ENCODE measurements at places on chromosomes 2 and 18.

DNA sequence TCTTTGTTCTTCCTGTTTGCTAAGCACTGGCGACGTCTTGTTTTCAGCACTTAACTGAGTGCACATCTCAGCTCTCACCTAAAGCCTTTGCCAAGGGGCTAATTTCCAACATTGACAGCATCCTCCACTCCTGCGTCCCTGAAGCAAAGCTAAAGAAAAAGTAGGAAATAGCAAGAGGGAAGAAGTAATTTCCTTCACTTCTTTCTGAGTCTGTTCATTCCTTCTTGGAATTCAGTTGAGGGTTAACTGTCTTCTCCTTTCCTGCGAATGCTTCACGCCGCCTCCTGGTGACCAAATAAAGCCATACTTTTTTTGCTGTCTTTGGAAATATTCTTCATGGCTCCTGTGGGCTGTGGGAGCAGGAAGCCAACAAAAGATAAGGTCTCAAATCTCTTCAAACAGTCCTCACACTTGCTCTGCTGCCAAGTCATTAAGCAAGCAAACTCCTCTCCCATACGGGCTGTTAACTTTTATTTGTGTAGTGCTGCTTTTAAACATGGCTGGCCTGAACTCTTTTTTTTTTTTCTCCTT lies 100.9 kb downstream of the DPP10 start:
- no peak for DNase-seq

DNA sequence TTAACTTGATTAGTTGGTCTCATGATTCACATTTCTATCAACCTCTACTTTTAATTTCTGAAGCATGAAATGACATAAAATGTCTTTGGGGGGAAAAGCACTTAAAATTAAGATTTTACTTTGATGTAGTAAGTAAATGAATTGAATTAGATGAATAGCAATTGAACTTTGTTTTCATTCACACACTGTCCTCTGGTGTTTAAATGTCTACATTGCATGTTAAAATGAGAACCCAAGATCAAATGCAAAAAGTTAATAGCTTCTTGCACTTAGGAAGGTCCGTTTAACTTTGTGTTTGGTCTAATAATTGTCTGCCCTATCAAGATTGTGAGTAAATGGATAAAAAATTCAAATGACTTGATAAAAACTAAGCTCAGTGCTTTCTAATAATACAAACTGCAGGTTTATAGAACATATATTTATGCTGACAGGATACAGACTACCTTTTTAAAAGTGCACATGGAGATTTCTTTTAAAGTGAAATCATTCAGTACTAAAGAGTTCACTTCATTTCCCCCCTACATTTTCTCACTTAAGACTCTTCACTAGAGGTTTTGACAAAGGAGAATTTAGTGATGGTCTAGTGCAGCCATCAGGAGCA lies 156.2 kb upstream of the NABP1 start:
- peak; percentile 21 for DNase-seq

DNA sequence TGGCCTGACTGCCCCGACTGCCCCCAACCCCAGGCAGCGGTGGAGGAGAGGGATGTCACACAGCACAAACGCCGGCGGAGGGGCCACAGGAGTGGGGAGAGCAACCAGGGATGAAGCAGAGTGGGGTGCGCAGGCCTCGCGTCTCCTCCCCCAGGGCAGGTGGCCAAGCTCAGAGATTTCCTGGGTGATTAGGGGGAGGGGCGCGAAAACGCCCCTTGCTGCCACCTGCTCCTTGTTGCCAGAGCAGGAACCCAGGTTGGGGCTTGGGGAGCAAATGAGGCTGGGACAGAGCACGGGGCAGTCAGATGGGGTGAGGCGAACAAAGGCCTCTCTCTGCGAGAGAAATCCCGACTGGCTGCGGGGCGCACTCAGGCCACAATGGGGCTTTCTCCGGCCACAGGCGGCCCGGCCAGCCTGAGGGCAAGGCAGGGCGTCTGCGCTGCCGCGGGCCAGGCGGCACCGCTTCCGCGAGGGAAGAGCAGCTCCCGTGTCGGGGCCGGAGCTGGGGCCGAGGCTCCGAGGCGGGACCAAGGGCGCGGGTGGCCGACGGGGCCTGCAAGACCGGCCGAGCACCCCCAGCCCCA lies 11.5 kb downstream of the TEX44 start:
- no peak for DNase-seq

- DNase-seq: no peak
These were observed 7.1 kb upstream of the KCMF1 start for GRCh38 chr2:84963692-84964405.

GRCh38 chr2:158889135-158889853 lies 79.1 kb upstream of the TANC1 start:
- no peak for DNase-seq

GRCh38 chr2:65458999-65459398 lies 26.6 kb upstream of the SPRED2 start:
- no peak for DNase-seq

DNA sequence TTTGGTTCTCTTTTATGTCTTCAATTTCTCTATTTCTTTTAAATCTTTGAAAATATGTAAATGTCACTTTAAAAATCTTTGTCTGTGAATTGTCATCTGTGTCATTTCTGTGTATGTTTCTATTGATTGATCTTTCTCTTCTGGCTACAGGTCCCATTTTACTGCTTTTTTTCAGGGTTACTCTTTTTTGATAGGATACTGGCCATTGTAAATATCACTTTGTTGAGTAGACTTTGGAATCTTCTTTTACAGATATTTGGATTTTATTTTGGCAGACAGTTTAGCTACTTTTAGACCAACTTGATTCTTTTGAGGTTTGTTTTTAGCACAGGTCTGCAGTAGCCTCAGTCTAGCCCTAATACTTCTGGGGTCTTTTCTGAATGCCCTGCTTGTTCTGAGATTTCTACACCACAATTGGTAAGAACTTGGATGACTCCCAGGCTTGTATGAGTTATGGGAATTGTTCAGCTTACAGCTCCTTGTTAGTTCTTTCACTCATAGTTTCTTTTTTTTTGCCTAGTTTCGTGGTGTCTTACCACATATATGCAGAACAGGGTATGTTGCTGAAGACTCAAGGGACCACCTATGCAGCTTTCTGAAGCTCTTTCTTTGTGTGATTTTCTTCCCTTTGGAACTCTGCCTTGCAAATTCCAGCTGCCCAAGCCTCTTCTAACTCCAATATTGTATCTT lies 122.2 kb downstream of the QPCT start:
- no peak for DNase-seq

DNA sequence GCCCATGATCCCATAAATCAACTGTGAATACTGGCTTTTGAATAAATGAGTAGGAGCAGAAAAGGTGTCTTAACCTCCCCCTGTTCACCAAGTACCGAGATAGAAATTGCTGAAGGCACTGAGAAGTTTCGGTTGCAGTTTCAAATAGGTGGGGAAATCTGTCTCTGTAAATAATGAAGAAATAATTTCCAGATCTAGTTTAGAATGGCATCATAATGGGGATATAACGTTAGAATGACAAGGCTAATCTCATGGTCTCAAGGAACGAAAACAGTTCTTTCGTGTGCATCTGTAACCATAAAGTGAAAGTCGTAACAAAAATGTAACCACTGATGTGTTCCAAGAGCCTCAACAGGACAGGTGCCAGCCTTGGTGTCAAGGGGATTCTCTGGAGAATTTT lies 49.9 kb upstream of the TMEM18 start:
- no peak for DNase-seq

GRCh38 chr18:34901299-34901698 lies 139.9 kb upstream of the MAPRE2 start:
- DNase-seq: no peak

DNA sequence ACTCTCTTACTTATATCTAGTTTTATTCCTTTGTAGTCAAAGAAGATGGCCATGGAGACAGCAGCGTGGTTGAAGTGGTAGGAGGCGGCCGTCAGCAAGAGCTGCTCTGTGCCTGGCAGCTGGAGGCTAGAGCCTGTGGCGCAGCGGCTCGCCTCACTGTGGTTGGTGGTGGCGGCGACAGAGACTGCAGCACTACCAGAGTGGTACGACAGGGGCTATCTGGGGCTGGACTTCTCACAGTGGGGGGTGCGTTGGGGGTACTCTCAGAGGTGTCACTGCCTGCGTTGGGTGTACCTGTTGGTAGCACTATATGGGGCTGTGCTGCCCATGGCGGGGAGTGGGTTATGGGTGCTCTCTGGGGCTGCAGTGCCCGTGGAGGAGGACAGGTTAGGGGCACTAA lies 8.5 kb upstream of the ANKRD62 start:
- no peak for DNase-seq

DNA sequence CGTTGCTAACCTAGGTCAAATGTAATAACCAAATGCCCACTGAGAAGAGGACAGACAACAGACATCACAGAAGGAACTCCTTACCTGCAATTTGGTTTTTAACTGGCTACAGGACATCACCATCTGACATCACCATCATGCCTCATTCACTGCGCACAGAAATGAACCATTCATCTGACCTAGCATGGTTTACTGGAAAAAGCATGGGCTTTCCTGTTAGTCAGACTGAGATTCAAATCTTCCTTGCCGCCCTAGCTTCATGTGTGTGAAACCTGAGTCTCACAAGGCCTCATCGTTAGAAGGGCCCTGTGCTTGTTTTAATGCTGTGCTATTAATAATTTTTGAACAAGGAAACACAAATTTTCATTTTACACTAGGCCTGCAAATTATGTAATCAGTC lies 1.1 kb upstream of the HIBCH start:
- no peak for DNase-seq

DNA sequence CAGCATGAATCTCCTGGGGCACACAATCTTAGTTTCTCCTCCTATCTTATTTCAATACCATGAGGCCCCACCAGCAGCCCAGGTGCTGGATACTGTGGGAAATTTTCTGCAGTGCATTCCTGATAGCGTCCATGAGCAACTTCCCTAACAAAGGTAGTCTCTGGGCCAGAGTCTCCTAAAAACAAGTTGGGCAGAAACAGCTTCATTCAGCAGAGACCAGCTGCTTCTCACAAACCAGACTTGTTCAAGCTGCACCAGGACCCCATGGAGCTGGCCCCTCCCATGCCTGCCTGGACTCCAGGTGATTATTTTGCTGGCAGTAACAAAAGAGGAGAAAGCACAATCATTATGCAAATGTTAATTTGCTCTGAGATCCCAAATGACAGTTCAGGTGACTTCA lies 31.4 kb downstream of the MYO5B start:
- no peak for DNase-seq

- DNase-seq: no peak
These were observed 16.8 kb upstream of the BCL11A start for GRCh38 chr2:60570251-60570650.

DNA sequence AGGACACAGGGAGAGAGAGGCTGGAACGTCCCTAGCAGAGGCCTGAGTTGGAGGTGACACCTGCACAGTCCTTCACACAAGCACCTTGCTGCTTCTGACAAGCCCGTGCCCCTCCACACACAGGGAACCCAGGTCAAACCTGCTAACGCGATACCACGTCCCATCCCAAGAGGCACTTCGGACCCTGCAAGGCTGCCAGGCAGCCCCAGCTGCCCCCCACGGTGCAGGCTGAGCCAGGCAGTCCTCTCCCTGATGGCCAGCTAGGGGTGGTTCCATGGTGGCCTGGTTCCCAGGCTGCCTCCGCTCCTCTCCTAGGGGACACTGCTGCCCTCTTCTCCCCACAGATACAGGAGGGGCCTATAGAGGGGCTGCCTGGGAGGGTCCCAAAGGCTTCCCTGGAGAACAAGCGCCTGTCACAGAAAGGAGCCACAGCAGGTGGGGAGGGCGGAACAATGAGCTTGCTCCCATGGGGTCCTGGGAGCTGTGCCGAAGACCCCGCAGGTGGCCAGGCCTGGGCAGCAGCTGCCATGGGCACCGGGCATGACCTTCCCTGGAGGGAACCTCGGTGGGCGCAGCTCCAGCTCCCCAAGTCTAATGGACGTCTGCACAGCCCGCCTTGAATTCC lies 434.2 kb upstream of the MYT1L start:
- DNase-seq: no peak

DNA sequence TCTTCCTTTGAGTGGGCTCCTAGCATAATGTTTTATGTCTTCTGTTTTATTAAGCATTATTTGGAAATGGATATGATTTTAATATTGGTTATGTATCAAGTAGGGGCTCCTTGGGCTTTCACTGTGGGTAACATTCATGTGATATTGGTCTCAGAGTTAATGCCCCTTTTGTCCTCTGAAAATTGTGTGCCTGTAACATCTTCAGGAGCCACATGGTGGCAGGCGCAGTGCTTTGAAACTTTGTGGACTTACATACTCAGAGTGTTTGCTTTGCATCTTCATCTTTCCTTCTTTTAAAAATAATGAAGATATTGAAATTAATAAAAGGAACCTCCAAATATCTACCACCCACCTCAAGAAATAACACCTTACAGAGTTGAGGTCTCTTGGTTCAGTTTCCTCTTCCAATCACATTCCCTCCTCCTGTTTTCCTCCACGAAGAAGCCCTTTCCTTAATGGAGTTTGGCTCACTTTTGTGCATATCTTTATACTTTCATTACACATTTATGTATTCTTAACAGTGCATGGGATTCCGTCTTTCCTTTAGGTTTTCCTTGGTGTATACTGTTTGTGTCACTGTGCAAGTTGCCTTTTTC lies 73.5 kb downstream of the LIMS1 start:
- peak; percentile 64 for DNase-seq
